ENCODE measurements at places on chromosomes 3 and 15.

DNA sequence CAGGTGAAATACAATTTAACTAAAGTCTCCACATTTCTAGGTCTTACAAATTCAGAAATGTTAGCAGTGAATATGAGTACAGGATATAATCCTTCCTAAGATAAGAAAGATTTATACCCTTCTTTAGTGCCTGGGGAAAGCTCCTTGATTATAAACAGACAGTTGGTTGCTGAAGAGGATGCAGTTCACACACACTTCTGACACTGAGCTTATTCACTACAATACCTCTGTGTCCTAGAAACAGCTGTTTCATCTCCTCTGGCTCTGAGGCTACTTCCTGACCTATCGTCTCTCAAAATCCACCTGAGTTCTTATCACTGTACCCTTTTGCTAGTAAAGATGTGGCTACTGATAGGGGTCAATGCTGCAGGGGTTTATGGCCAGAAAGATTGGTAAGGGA, 57.1 kb downstream of the TP63 start:
- DNase-seq = no peak

- DNase-seq = peak; percentile 4
These were observed 74.4 kb downstream of the MOBP start for GRCh38 chr3:39541917-39542329.

DNA sequence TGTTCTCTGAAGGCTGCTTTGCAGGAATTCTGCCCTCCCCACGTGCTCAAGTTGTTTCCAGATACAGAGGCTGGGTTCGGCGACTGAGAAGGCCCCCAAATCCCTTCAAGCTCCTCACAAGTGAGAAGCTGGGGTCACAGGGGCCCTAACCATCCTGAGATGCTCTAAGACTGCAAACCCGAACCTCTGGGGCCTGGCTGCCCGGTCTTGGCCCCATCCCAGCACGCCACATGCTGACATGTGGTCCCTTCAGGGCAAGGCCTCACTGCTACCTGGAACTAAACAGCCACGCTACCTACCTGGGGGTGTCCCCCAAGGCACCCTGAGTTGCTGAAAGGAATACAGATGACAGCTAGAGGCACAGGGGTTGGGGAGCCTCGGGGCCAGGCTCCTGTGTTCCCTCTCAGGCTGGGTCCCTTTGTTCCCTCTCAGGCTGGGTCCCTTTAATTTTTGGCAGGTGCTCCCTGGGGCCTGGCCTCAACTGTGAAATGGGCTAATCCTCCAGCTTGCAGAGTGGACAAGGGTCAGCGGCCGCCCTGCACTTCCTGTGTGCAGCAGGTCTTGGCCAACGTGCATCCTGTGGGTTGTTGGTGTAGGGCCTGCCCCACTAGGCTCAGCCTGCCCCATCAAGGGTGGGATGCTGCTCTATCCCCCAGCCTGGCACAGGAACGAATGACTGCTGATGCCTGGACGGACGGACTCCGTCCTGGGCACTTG, 32.5 kb downstream of the KLHL25 start:
- no peak for DNase-seq

DNA sequence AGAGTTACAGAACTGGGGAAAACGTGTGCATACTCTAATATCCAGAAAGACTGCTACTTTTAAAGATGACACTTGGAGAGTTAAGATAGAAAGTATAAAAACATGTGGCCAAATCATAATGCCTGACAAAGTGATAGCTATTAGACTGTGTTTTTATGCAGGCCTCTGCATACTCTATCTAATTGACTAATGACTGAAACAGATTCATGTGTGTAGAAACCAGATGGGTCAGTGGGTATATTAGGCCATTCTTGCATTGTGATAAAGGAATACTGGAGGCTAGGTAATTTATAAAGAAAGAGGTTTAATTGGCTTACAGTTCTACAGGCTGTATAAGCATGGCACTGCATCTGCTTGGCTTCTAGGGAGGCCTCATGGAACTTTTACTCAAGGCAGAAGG, 71.5 kb downstream of the PPM1L start:
- no peak for DNase-seq

DNA sequence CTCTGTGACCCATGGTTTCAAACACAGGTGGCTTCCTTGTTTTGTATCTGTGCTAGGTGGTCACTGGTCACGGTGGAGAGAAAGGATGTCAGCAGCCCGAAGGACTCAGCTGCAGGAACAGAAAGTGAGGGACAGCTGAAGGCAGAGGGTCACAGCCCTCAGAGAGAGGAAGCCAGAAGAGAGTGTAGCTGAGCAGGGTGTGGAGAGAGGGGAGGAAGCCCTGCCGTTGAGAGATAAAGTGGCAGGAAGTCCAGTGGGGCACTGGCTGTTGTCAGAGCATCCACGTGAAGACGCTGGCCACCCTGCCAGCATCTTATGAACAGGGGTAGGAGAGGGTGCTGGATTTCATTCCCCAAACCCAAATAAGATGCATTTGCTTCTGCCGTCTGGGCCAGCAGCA, 36.9 kb downstream of the LIMD1 start:
- no peak for DNase-seq

- DNase-seq = no peak
These were observed 3.0 kb downstream of the MFGE8 start for GRCh38 chr15:88909956-88910831.

- DNase-seq = no peak
These were observed 35.2 kb downstream of the BDH1 start for GRCh38 chr3:197520311-197521276.

- DNase-seq = peak; percentile 84
These were observed 35.6 kb upstream of the GYG1 start for GRCh38 chr3:148955544-148956346.

DNA sequence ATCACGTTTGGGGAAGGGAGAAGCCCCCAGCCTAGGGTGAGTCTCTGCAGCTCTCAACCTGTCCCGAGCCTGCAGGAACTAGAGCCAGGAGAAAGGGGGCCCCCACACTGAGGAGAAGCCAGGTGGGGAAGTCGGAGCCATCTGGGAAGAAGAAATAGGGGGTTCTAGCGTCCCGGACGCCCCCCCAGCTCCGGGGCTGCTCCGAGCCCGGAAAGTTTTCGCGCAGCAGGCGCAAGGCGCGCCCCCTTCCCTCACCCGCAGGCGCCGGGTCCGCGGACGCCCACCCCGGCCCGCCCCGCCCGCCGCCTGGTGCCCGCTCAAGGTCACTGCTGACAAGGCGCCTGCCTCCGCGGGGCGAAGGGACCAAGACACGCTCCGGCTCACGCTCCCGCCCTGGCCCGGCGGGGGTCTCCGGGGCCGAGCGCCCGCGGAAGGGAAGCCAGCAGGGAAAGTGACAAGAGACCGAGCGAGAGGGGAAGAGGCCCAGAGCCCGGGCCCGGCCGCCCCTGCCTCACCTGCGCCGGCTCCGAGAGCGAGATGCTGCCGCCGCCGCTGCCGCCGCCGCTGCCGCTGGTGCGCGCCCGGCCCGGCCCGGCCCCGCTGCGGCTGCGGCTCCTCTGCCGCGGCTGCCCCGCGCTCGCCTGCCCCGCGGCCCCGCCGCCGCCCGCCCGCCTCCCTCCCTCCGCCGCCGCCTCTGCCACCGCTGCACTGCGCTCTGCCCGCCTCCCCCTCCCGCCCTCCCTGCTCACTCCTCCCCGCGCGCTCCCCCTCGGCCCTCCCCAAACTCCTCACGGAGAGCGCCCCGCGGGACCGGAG, 108.4 kb upstream of the SLC6A11 start:
- no peak for DNase-seq

- DNase-seq = no peak
These were observed 6.0 kb upstream of the GRAMD1C start for GRCh38 chr3:113832477-113833164.

GRCh38 chr3:123724306-123724705, 139.5 kb upstream of the HACD2 start:
- peak; percentile 14 for DNase-seq

DNA sequence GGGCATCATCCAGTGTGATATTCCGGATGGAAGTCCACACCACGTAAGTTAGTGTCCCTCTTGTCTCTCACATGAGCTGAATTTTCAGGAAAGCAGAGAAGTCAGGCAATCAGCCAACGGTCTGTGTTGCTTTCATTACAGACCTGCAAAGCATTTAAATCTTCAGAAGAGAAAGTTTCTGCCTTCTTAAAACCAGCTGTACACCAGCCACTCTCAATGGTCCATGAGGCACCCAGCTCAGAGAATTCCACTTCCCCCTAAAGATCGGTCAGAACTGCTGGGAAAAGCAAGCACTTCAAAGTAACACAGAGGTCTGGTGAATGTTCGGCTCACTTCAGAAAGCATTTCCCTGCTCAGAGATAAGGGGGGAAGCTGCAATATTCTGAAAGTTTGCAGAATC, 903.7 kb downstream of the EPHA3 start:
- DNase-seq = no peak

DNA sequence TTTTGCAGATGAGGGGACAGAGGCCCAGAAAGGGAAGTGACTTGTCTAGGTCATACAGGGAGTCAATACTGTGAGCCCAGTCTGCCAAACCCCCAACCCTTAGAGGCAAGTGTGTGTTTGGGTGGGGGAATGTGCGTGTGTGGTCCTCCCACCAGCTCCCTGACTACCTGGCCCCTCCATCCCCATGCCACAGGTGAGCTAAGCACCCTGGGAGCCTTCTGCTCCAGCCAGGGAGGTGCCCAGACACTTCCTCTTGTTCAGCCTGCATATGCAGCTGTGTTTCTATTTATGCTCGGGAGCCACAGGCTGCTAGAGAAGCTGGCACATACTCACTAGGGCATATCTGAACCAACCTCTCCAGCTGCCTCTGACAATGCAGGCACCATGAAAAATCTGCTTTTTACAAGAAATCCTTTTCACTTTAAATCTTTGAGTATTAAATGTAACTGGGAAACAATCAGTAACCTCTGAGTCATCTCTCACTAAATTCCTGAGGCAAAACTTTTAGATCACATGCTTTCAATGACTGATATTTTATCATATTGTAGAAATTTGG, 20.7 kb downstream of the TBC1D2B start:
- peak; percentile 75 for DNase-seq

DNA sequence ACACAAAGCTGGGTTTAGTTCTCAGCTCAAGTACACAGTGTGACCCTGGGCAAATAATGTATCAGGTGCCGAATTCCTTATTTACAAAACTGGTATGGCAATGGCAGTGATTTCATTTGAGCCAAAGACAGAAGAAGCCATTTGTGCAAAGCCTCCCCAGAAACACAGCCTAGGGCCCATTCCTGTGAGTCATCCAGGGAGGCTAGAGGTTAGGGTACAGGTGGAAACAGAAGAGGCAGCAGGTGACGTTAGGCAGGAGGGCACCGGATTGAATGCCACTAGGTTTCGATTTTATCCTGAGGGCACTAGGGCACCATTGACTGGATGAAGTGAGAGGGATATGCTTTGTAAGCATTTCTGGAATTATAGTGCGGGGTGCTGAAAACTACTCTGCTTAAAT, 766.9 kb upstream of the NR2F2 start:
- no peak for DNase-seq

- DNase-seq = no peak
These were observed 30.7 kb upstream of the IP6K2 start for GRCh38 chr3:48747706-48748105.

DNA sequence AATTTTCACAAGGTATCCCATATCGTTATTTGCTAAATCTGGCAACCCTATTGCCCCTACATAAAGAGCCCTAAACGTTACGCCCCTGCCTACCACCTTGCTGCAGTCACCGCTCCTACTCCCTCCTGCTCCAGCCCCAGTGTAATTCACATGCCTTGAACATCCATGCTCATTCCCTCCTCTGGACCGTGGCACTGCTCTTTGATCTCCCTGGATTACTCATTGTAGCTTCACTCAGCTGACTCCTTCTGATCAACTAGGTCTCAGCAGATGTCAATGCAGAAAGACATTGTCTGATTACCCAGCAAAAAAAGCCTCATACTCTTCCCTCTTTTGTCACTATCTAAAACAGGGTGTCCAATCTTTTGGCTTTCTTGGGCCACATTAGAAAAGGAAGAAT, 40.7 kb upstream of the KBTBD8 start:
- DNase-seq = no peak

GRCh38 chr3:45583021-45583851, 11.3 kb upstream of the LIMD1 start:
- DNase-seq = peak; percentile 77

DNA sequence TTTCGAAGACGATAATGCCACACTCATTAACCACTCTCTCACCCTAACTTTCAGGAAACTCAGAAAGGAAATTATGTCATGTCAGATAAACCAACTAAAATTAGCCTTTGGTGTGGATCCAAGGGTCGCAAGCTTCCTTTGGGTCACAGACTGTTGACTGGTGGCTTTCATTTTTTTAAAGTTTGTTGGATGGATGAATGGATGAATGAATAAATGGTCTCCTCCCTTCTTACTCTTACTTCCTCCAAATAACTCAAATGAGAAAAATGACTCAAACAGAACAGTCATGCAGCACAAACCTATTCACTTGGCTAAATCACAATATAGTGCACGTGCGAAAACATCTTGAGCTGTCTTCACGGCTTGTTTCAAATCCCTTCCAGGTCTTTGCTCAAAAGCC, 82.9 kb upstream of the HACD2 start:
- no peak for DNase-seq

- no peak for DNase-seq
These were observed 62.1 kb downstream of the PRICKLE2 start for GRCh38 chr3:64163019-64163754.

DNA sequence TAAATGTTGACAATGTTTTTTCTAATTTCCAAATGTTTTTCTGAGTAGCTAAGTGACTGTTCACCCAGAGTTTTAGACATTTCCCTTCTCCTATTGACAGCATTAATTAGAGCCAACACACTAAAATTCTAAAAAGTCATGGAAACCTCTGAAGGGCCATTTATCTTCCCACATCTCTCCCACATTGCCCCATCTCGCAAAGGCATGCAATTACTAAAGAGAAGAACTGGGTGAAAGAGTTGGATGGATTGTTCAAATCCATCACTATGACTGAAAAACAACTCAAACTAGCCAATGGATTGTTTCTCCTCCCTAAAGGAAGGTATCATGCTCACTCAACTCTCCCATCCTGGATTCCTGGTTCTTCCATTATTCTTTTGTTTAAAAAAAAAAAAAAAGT, 30.0 kb upstream of the PHLDB2 start:
- no peak for DNase-seq

DNA sequence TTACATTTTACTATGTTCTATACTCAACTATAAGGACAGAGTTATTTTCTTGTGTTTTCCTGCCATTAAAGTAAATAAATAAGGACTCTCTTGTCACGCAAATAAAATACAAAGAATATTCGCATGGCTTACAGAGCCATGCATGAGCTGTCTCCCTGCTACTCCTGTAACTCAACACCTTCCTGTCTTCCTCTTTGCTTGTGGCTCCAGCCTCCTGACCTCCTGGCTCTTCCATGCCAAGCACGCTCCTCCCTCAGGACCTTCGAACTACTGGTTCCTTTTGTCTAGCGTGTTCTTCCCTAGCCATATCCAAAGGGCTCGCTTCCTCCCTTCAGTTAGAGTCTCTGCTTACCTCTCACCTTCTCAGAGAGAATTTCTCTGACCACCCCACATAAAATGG, 124.3 kb upstream of the TMC3 start:
- no peak for DNase-seq

- no peak for DNase-seq
These were observed 17.4 kb upstream of the CACNA2D2 start for GRCh38 chr3:50520849-50521248.

GRCh38 chr3:171967137-171967783, 72.1 kb upstream of the FNDC3B start:
- peak; percentile 77 for DNase-seq

- DNase-seq = no peak
These were observed 65.3 kb downstream of the CLASP2 start for GRCh38 chr3:33652736-33653135.

All from muscle of back (tissue), 13 donors.